CD14-positive monocyte (primary cell): ENCODE measurements at places on chromosomes 4 and X.
A peak's percentile ranks its signal among the peaks of the same experiment; 100 is the strongest.

GRCh38 chr4:9804918-9805317 lies 23.5 kb downstream of the DRD5 start:
- no peak for DNase-seq

DNA sequence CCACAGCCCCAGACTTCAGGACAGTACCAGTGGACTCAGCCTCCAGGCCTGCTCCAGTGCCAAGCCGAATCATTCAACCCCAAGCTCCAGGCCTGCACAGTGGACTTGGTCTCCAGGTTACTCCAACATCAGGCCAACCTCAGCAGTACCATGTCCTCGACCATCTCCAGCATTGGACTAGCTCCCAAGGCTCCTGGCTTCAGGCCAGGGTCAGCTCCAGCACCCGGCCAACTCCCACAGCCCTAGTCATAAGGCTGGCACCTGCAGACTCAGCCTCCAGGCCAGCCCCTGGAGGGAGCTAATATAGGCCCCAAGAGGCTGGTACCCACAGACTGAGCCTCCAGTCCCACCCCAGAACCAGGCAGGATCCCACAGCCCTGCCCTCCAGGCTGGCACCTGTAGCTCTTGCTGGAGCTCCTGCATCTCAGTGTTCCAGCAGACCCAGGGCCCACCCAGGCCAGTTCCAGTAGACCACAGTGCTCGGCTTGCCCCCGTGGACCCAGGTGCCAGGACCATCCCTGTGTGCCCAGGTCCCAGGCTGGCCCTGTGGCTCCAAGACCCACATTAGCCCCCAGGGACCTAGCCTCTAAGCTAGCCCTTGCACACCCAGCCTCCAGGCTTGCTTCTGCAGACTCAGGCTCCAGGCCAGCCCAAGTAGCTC lies 25.6 kb downstream of the ZMAT1 start:
- no peak for DNase-seq

DNA sequence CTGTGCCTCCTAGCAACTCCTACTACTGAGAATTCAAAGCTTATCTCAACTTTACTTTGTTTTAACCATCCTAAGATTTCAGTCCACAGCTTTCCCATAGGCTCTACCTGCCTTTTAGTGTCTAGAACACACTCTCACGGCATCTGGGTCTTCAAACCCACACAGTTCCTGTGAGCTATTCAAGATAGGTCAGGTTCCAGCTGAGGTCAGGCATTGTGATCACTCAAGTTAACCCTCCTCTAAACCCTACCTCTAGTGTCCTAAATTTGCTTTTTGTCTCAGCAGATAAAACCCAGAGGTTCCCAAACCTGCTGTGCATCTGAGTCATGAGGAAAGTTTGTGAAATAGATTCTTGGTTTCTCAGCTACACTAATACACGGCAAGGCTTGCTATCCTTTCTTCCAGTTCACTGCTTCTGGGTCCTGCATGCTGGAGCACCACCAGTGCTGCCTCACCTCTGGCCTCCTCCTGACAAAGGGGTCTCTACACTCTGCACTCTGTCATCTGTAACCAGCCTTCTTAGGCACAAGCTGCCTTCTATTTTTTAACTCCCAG lies 324.6 kb upstream of the MAGEB2 start:
- no peak for DNase-seq

- DNase-seq = no peak
Measured at GRCh38 chr4:22235698-22236097, 280.2 kb downstream of the ADGRA3 start.

- peak; percentile 53 for DNase-seq
Measured at GRCh38 chr4:40550948-40551462, 78.7 kb downstream of the RBM47 start.

GRCh38 chrX:46573892-46574773 lies 568 bp downstream of the CHST7 start:
- DNase-seq = no peak

- DNase-seq = peak; percentile 98
Measured at GRCh38 chr4:38075370-38076152, 115.4 kb downstream of the PTTG2 start.

DNA sequence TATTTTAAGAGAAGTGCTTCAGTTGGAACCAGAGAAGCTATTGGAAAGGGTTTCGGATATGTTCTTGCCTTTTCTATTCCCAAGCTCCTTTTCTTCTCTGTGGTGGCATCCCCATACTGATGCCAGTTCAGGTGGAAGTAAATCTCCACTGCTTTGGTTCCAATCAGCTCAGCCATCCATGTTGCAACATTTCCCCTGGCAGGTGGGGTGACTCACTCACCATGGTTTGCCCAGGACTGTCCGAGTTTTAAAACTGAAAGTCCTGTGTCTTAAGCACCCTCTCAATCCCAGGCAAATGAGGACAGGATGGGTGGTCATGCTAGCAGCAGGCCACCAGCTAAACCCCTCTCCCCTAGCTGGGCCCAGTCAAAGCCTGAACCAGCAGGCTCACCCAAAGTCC lies 15.1 kb downstream of the RAI2 start:
- DNase-seq = no peak

- DNase-seq = no peak
Measured at GRCh38 chr4:151267822-151268535, 9.0 kb upstream of the PRSS48 start.

- no peak for DNase-seq
Measured at GRCh38 chrX:7889680-7890079, 37.5 kb downstream of the PNPLA4 start.

DNA sequence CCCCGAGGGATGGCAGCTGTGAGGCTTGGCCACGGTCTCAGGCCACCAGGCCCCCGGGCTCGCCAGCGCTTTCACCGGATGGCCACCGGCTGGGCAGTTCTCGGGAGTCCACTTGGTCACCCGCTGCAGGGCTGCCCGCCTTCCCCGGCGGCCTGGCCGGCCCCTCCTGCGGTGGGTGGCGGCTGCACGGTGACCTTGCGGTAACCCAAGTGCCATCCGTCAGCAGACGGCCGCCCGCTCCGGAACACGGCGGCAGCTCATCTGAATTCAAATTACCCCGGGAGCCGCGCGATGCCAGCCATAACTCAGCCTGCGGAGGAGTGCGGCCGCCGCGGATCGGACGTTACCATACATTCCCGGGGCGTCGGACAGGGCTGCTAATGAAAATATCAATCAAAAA lies 60.7 kb downstream of the FAM53A start:
- no peak for DNase-seq

- DNase-seq = no peak
Measured at GRCh38 chr4:102343964-102344519, 1.2 kb downstream of the SLC39A8 start.

DNA sequence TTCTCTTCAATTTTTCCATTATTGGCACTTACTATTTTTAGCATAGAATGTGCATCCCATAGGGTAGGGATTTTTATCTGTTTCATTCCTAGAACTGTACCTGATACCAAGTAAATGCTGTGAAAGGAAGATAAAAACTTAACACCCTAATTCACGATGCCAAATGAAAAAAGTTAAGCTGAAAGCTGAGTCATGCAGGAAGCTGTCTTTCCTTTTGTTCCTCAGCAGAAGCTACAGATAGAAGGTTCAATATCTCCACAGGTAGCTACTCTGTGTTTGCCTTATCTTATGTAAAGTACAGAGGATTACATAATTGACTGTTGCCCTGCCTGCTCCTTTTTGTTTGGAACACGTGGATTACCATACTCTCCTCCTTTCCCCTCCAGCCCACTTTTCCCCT lies 77.0 kb downstream of the LRP2BP start:
- no peak for DNase-seq

DNA sequence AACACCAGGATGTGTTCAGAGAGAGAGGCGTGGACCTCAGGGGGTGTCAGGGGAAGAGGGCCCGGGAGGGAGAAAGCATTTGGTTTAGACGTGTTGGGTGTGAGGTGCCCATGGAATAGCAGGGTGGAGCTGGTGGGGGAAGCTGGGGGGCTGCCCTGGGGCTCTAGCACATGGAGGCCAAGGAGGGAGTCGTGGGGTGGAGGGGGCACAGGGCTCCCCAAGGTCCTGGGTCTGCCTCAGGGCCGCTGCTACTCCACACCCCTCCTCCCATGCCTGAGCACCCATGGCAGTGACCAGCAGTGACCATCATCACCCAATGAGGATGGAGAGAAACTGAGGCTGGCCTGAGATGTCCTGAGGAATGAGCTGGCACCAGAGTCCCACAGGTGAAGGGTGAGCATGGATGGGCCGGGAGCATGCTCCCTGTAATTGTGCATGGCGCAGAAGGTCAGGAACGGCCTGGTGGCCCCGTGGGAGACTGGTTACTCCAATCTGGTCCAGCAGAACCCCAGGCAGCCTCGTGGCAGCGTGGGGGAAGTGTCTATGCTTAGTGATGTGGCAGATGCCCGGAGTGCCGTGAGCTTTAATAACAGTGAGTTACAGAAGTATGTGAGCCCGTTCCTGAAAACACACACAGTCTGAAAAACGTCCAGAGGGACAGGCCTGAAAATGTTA lies 69.4 kb upstream of the GPR78 start:
- no peak for DNase-seq

GRCh38 chr4:163988865-163989264 lies 494.4 kb downstream of the TMA16 start:
- DNase-seq = no peak

- no peak for DNase-seq
Measured at GRCh38 chr4:148225639-148226038, 216.6 kb downstream of the NR3C2 start.

- DNase-seq = no peak
Measured at GRCh38 chr4:180203349-180203748, 2039.9 kb upstream of the TENM3 start.

GRCh38 chr4:85744950-85745349 lies 270.0 kb downstream of the ARHGAP24 start:
- DNase-seq = no peak

DNA sequence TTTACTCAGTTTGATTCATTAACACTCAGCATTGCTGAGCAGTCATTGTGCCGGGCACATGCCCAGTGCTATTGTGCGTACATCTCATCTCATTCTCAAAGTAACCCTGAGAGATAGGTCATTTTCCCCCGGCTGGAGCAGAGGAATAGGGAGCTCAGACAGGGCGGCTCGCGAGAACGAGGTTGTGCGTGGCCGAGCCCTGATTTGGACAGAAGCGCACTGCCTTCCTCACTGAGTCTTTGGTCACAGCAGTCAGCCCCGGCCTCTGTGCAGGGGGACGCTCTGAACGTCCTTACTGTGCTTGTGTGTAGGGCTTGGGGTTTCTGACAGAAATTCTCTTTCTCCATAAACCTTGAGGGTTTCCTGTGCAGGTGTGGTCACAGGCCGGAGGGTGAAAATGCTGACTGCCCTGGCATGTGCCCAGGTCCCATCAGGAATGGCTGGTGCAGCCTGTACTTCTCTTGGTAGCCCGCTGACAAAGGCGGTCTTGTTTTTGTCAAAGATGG lies 39.5 kb downstream of the NOP14 start:
- no peak for DNase-seq

GRCh38 chr4:1323635-1324442 lies 23.2 kb upstream of the UVSSA start:
- DNase-seq = no peak

DNA sequence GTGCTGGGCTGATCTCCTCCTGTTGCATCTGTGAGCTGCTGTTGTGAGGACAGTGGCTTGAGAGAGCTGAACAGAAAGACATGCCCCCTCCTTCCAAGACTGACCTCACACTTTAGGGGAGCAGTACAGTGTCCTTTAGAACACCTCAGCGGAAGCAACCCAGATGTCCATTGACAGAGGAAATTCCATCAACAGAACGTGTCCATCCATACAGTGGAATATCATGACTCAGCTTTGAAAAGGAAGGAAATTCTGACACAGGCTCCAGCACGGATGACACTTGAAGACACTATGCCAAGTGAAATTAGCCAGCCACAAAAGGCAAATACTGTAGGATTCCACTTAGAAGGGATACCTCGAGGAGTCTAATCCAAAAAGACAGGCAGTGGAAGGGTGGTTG lies 103.5 kb downstream of the GPR143 start:
- no peak for DNase-seq

DNA sequence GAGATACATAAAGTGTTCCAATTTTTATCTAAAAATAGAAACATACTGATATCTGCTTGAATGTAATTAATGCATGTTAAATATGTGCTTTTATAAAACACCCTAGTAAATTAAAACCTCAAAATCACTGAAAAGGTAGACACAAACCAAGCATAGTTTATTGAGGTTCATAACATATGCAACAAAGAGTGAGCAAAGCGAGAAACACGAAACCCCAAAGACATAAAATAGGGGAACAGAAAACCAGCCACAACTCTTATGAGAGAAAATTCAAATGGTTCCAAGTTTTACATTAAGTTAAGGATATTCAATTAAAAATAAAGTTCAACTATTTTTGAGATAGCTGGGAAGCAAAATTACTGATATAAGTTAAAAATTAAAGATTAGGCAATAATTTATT lies 336.4 kb upstream of the AGA start:
- no peak for DNase-seq

DNA sequence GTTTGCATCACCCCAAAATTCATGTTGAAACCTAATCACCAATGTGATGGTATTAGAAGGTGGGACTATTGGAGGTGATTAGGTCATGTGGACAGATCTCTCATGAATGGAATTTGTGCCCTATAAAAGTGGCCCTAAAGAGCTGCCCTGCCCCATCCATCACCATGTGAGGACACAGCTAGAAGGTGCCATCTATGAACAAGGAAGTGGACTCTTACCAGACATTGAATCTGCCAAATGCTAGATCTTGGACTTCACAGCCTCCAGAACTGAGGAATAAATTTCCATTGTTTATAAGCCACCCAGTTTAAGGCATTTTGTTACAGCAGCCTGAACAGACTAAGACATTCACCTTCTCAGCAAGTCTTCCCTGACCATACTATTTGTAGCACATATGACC lies 7.5 kb downstream of the PLA2G12A start:
- DNase-seq = no peak

DNA sequence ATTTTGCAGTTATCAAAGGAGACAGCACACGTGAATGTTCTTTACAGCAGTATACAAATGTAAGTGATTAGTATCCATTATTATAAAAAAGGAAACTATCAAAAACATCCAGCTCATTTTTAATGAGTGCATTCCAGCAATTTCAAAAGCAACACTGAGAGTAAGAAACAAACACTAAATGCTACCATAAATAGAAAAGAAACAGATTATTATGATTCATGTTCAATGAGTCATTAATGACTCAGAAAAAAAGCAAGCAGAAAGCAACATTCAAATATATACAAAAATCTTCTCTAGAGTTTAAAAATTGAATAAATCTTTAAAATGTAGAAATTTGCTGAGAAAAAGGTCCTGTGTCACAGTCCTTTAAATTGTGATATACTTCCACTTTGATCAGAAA lies 346.5 kb upstream of the FMR1 start:
- DNase-seq = no peak

- no peak for DNase-seq
Measured at GRCh38 chrX:10507876-10508275, 112.5 kb downstream of the MID1 start.

- DNase-seq = no peak
Measured at GRCh38 chr4:43244688-43245382, 352.3 kb downstream of the GRXCR1 start.

DNA sequence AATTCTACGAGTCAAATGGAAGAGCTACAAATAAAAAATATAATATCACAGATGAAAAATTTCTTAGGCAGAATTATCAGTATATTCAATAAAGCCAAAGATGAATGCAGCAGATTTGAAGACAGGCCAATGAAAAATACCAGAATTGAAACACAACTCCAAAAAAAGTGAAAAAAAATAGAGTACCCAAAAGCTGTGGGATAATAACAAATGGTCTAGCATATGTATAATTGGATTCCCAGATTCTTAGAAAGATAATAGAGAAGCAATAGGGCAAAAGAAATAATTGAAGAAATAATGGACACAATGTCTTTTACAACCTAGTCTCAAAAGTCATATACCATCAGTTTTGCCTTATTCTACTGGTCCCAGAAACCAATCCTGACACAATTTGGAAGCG lies 4.4 kb downstream of the ANAPC10 start:
- no peak for DNase-seq
